Esophagus muscularis mucosa (tissue), 4 donors: ENCODE measurements at places on chromosomes 16 and 17.

GRCh38 chr17:41658846-41659245, 29.8 kb upstream of the EIF1 start:
- no peaks in the 10 kb centered on the region for H3K27me3 ChIP-seq
- no peak for DNase-seq
- no peaks in the 10 kb centered on the region for H3K36me3 ChIP-seq
- no peak overlapping the region for H3K4me3 ChIP-seq

DNA sequence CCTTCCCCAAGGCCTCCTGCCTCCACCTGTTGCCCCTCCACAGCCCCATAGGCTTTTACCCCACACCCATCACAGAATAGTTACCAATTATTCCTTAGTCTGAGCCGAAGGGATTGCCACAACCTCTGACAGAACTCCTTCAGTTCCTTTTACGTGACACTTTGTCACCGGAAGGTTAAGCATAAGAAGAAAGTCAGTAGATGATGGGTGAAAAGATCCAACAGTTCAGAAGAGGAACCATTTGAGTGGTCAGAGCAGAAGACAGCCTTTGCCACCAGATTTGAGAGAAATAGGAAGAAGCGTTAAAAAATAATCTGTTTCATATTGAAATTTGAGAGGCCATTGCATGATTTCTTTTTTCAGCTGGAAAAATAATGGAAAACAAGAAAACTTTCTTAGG, 1.2 kb downstream of the SRR start:
- peaks cover 35% of the 10 kb centered on the region for H3K4me1 ChIP-seq
- H3K27ac ChIP-seq: no peak overlapping the region
- DNase-seq: no peak
- no peaks in the 10 kb centered on the region for H3K27me3 ChIP-seq
- H3K4me3 ChIP-seq: no peak overlapping the region
- H3K36me3 ChIP-seq: peaks cover 12% of the 10 kb centered on the region

- H3K36me3 ChIP-seq: no peaks in the 10 kb centered on the region
- H3K27ac ChIP-seq: no peak overlapping the region
These were observed 46.7 kb upstream of the TBX2 start for GRCh38 chr17:61352781-61353491.

DNA sequence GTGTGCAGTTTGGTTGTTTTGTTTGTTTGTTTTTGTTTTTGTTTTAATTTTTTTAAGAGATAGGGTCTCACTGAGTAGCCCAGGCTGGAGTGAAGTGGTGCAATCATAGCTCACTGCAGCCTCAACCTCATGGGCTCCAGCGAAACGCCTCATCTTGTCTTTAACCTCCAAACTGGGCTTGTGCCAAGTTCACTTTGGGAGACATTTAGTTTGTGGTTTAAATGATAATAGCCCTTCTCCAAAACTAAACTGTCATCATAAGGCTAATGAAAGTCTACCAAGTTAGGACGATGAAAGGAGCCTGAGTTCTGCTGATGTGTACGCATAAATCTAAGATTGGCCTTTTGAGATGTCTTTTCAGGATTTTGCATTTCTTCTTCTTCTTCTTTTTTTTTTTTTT, 6.5 kb upstream of the CARD14 start:
- no peaks in the 10 kb centered on the region for H3K4me1 ChIP-seq
- no peak for DNase-seq
- no peak overlapping the region for H3K4me3 ChIP-seq
- no peaks in the 10 kb centered on the region for H3K36me3 ChIP-seq
- peaks cover 13% of the 10 kb centered on the region for H3K27me3 ChIP-seq

DNA sequence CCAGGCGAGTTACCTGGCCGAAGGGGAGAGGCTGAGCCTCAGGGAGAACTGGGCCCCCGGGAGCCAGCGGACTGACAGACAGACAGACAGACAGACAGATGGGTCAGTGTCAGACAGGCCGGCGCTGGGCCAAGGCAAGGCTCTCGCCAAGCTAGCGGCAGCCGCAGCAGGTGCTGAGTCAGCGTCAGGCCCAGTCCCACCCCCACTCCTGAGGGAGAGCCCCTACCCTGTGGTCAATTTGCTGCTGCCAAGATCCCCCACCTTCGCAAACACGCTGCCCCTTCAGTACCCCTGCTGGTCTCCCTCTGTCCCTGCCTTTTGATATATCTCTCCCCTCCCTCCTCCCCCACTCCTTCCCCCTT, 1.5 kb downstream of the FGF11 start:
- peaks cover 70% of the 10 kb centered on the region for H3K4me1 ChIP-seq
- DNase-seq: no peak
- no peak overlapping the region for H3K4me3 ChIP-seq

DNA sequence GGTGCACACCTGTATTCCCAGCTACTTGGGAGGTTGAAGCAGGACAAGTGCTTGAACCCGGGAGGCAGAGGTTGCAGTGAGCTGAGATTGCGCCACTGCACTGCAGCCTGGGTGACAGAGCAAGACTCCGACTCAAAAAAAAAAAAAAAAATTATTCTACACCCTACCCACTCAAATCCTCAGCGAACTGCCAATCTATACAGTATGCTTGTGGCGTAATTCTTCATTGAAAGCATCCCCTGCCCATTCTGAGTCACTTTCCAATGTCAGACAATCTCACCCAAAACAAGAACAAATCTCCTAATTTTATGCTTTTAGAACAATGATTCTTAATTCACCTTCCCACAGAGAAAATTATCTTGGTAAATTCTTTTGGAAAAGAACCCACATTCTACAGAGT, 12.0 kb downstream of the AMFR start:
- H3K27ac ChIP-seq: no peak overlapping the region
- H3K4me3 ChIP-seq: no peak overlapping the region
- peaks cover 30% of the 10 kb centered on the region for H3K36me3 ChIP-seq
- no peak for DNase-seq
- peaks cover 18% of the 10 kb centered on the region for H3K4me1 ChIP-seq
- no peaks in the 10 kb centered on the region for H3K27me3 ChIP-seq

GRCh38 chr17:32855620-32856019, 21.3 kb downstream of the MYO1D start:
- H3K27me3 ChIP-seq: no peaks in the 10 kb centered on the region
- no peaks in the 10 kb centered on the region for H3K36me3 ChIP-seq
- no peaks in the 10 kb centered on the region for H3K4me1 ChIP-seq
- no peak for DNase-seq
- H3K27ac ChIP-seq: no peak overlapping the region

DNA sequence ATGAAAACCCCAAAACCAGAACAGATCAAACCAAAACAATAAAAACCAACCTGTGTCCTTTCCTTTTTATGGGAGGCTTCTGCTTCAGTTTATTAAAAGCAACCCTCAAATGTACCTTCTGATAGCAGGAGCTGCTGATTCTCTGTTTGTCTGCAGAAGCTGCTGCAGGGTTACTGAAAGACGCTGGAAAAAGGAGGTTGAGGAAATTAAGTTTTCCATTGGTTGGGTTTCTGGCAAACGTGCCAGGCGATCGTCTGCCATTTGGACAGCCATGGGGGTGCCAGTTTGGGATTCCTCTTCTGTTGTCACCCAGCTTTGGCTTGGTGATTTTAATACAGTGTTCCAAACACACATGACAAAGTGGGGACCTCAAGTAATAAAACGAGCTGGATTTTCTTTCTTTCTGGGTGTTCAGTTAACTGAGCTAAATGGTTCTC, 185.4 kb upstream of the ZFHX3 start:
- no peaks in the 10 kb centered on the region for H3K36me3 ChIP-seq
- no peak for DNase-seq
- H3K4me3 ChIP-seq: peak overlapping the region; percentile 45
- H3K27me3 ChIP-seq: no peaks in the 10 kb centered on the region
- H3K4me1 ChIP-seq: no peaks in the 10 kb centered on the region
- H3K27ac ChIP-seq: no peak overlapping the region

DNA sequence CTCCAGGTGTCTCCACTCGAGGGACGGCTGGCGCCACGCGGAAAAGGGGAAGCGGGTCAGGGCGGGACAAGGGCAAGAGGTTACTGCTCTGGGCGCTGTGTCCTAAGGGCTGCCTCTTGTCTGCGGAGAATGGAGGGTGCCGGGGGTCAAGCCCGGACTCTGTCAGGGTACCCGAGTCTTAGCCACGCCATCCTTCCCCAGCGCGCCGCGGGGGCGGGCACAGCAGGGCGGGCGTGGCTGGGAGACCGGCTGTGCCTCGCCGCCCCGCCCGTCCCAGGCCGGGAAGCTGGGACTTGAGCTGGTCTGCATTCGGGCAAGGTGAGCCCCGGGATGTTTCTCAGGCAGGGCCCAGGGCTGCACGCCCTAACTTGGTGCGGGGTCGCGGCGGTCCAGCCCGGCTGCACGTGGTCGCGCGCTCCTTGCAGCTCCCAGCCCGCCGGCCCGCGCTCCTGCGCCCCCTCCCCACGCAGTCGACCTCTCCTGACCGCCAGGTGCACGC, 6.2 kb upstream of the ACTG1 start:
- H3K4me3 ChIP-seq: peak overlapping the region; percentile 88
- H3K27ac ChIP-seq: peak overlapping the region; percentile 100
- H3K36me3 ChIP-seq: no peaks in the 10 kb centered on the region
- H3K4me1 ChIP-seq: peaks cover 69% of the 10 kb centered on the region

GRCh38 chr16:78434401-78434800, 334.9 kb downstream of the WWOX start:
- H3K27me3 ChIP-seq: no peaks in the 10 kb centered on the region
- H3K4me3 ChIP-seq: no peak overlapping the region
- DNase-seq: peak; percentile 26
- H3K4me1 ChIP-seq: no peaks in the 10 kb centered on the region
- H3K36me3 ChIP-seq: no peaks in the 10 kb centered on the region
- H3K27ac ChIP-seq: no peak overlapping the region

DNA sequence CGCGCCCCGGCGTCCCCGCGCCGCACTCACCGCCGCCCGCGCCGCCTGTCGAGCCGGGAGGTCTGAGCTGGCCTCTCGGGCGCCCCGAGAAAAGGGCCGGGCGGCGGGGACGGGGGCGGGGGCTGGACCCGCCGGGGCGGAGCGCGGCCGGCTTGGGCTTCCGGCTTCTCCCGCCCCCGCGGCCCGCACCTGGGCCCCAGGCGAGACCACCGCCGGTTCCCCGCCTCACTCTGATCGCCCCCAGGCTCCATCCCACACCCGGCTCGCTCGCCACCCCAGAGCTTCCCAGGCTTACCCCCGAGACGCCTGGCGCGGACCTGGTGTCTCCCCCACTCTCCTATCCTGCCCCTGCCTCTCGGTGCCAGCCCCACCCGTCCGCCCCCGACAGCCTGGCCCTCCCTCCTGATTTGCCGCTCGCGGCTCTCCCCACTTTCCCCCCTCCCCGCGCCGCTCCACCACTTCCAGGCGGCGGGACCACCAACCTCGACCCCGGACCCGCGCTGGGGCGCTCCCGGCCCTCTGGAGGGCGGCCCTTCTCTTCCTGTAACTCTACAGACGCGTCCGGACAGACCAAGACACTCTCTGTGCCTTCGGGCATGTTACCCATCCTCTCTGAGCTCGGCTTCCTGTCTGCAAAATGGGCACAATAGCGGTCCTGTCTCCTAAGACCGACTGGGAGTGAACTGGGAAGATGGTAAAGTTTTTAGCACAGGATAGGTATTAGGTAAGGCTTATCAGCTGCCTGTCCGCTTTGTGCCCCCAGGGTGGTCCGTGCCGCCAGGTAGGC, at the start of gene LITAF:
Gene LITAF, minus strand, starts transcription at position 64 of the 787 bp plus-strand sequence. CDS start 30,189 bp downstream, outside the sequence.
- peaks cover 41% of the 10 kb centered on the region for H3K4me1 ChIP-seq
- peak within 1 kb of the TSS; percentile 89 for H3K27ac ChIP-seq
- peak within 1 kb of the TSS; percentile 80 for H3K4me3 ChIP-seq
- no peaks in the 10 kb centered on the region for H3K27me3 ChIP-seq
